Pancreas (tissue), 10 donors: ENCODE measurements at places on chromosomes 13 and 19.

GRCh38 chr19:23554548-23554947 lies 132.5 kb downstream of the ZNF675 start:
- H3K4me3 ChIP-seq, result no peak overlapping the region
- H3K36me3 ChIP-seq, result no peaks in the 10 kb centered on the region
- DNase-seq, result no peak
- no peaks in the 10 kb centered on the region for H3K27me3 ChIP-seq

- H3K36me3 ChIP-seq, result no peaks in the 10 kb centered on the region
- DNase-seq, result no peak
- no peaks in the 10 kb centered on the region for H3K27me3 ChIP-seq
- no peak overlapping the region for H3K27ac ChIP-seq
- H3K4me1 ChIP-seq, result no peaks in the 10 kb centered on the region
Observed at GRCh38 chr19:4823577-4823976, 7.9 kb downstream of the TICAM1 start.

DNA sequence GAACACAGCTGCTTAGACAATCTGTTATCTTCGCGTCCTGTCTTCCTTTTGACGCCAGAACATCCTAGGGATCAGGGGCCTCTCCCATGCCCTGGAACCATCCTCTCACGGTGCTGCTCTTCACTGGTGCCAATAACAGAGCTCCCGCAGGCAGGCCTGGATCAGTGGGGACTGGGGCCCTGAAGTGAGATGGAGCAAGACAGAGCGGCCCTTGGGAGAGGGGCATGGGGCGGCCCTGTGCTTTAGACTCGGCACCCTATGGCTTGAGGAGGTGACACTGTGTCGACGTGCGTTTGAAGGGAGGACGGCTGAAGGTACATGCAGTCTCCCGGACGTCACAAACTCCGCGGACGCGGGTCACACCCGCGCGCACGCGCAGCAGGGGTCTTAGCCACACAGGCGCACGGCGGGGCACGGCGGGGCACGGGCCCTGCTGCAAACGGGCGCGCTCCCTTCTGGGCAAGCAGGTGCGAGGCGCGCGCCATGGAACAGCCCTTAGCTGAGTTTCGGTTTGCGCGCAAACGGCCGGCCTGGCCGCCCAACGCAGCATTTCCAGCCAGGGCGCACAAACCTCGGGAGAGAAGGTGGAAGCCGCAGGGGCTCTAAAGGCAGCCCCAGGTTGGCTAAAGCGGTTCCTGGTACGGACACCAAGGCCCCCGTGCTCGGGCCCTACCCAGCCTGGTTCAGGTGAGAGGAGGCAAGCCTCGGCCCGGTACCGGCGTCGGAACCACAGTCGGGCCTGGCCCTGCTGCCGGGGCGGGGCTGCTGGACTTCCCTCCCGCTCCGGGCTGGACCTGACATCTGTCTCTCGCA lies 16.5 kb upstream of the RNF17 start:
- no peaks in the 10 kb centered on the region for H3K4me1 ChIP-seq
- peak overlapping the region; percentile 26 for H3K4me3 ChIP-seq
- no peak for DNase-seq

DNA sequence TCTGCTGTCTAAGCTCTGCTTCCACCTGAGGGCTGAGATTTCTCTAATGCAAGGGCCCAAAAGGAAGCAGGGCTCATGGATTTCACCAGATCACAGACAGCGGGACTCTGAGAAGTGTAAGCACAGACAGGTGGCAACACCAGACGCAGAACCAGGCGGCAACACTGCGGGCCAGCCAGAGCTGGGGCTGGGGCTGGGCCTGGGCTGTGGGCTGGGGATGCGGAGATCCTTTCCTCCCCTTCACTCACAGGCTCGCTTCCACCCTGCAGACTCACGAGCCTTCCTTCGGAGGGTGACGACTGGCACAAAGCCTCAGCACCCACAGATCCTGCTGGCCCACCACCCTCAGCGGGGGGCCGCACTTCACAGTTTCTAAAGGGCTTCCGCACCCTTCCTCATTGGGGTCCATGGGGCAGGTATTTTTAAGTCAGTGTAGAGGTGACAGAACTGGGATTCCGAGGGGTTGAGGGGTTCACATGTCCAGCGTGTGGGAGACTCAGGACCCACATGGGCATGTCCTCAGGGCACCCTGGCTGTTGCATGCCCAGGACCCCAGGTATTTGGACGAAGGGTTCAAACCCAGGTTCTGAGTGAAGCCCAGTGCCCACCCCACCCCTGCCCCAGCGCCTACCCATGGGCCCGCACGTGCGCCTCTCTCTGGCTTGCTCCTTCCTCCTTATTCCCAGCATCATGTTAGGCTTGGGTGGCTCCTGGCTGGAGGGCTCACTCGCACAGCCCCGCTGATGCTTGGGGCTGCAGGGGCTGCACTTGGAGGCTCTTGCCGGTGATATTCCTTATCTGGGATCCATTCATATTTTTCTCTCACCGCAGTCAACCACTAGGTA lies 137.3 kb upstream of the GPR12 start:
- no peak for DNase-seq
- no peak overlapping the region for H3K4me3 ChIP-seq
- no peaks in the 10 kb centered on the region for H3K27me3 ChIP-seq
- no peaks in the 10 kb centered on the region for H3K4me1 ChIP-seq
- no peak overlapping the region for H3K27ac ChIP-seq
- no peaks in the 10 kb centered on the region for H3K36me3 ChIP-seq

GRCh38 chr19:50046649-50047503 lies 21.1 kb downstream of the ZNF473 start:
- no peak for DNase-seq
- H3K36me3 ChIP-seq, result peaks cover 8% of the 10 kb centered on the region
- no peak overlapping the region for H3K4me3 ChIP-seq
- no peak overlapping the region for H3K27ac ChIP-seq
- H3K4me1 ChIP-seq, result no peaks in the 10 kb centered on the region

DNA sequence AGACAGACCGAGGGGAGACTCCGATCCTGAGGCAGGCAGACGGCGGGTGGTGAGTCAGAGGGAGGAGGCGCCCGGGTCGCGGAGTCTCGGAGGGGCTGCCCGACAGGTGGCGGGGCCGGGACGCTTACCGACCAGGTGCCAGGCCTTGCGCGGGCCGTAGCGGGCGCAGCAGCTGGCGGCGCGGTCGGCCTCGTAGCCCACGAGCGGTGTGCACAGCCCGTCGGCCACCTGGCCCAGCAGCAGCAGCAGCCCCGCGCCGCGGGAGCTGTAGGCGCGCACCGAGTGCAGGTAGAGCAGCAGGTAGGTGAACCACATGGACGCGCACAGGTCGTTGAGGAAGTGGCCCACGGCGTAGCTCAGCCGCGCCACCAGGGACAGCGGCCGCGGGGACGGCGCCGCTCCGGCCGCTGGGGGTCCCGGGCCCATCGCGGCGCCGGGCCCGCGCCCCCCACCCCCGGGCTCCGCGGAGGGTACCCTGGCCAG lies 367 bp downstream of the MFSD12 start:
- no peak for DNase-seq
- peak overlapping the region; percentile 84 for H3K4me3 ChIP-seq

DNA sequence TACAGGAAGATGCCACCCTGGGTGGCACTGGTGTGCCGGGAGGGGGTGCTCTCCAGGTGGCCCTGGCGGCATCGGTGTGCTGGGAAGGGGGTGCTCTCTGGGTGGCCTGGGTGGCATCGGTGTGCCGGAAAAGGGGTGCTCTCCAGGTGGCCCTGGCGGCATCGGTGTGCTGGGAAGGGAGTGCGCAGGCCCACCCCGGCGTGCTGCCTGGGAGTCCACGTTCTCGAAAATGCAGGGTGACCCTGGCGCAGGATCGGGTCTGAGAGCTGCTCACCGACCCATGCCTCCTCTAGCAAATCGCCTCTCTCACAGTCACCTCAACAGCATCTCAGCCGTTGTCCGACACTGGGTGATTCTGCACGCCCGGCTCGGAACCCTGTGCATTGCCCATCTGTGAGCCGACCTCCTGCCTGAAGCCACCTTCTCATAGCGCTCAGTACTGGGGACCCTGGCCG lies 36.4 kb downstream of the RASA3 start:
- H3K4me1 ChIP-seq, result peaks cover 4% of the 10 kb centered on the region
- H3K4me3 ChIP-seq, result no peak overlapping the region
- H3K36me3 ChIP-seq, result no peaks in the 10 kb centered on the region
- no peaks in the 10 kb centered on the region for H3K27me3 ChIP-seq
- no peak overlapping the region for H3K27ac ChIP-seq
